ENCODE measurements at places on chromosomes 12 and 14.

- DNase-seq, result no peak
These were observed 306.6 kb downstream of the DAD1 start for GRCh38 chr14:22282417-22282816.

GRCh38 chr14:30791522-30792351 lies 82.6 kb upstream of the COCH start:
- DNase-seq, result no peak

- no peak for DNase-seq
These were observed 308.7 kb downstream of the RPAP3 start for GRCh38 chr12:47396902-47397663.

GRCh38 chr14:50773632-50774541 lies 57.1 kb downstream of the NIN start:
- DNase-seq, result peak; percentile 41

GRCh38 chr12:23350808-23351207 lies 598.7 kb downstream of the SOX5 start:
- no peak for DNase-seq

All from fibroblast of the aortic adventitia (primary cell).